ENCODE measurements at places on chromosomes 2 and 18.

DNA sequence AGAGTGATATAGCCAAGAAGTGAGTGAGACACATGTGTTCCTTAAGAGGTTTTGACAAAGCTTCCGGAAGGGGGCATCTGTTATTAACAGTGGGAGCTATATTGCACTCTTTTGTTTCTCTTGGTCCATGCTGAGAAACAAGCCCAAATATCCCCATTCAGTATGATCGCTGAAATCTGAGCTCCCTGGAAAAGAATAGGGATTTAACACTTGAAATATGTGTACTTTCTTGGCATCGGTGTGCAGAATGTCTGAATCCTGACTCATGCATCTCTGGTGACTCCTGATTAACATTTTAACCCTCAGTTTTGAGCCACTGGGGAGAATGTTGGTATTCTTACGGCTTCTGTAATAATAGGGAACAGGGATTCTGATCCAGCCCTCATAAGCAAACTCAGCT is 448.1 kb downstream of the TSN start:
- DNase-seq, result peak; percentile 81

DNA sequence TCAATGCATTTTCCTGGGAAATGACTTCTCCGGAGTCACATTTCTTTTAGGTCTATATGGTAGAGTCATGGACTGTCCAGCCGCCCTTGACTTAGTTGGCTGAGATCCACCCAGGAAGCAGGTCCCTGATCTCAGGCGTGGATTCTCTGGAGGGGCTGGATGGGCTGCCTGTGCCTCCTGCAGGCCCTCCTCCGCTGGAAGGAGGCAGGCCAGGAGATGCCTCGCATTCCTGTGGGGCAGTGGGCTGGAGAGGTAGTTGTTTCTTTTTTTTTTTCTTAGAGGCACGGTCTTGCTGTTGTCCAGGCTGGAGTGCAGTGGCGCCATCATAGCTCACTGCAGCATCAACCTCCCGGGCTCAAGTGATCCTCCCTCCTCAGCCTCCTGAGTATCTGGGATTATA is 129.0 kb upstream of the MYCN start:
- DNase-seq, result peak; percentile 57

DNA sequence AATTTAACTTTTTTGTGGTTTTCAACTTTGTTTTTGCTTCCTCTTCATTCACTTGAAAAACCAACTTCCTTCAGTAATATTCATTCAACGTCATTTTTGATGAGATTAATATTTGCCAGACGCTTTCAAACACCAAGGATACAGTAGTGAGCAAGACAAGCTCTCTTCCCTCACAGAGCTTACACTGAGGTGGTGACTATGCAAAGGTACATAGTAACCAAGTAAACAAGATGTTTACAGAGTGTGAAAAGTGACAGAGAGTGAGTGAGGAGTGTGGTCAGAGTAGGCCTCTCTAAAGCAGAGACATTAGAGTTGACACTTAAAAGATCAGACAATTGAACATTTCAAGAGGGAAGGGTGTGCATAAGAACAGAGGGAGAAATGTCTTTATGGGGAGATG is 155.5 kb downstream of the TMEM247 start:
- DNase-seq, result no peak

DNA sequence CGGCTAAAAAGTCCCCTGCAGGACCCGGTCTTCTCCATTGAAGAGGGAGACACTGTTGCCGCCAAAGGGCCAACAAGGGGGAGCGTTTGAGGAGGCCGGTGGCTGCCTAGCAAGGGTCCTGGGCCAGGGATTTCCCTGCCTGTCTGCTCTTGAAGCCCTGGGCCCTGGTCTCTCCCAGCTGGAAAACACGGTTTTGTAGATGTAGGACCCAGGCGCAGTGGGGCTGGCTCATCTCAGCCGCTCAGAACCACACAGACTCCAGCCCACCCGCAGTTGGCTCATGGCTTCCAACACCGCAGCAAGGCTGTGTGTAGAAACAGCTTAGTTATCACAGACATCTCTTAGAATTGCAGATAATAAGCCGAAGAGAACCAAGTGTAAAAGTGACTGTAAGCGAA is 57.1 kb upstream of the TWIST2 start:
- DNase-seq, result no peak

DNA sequence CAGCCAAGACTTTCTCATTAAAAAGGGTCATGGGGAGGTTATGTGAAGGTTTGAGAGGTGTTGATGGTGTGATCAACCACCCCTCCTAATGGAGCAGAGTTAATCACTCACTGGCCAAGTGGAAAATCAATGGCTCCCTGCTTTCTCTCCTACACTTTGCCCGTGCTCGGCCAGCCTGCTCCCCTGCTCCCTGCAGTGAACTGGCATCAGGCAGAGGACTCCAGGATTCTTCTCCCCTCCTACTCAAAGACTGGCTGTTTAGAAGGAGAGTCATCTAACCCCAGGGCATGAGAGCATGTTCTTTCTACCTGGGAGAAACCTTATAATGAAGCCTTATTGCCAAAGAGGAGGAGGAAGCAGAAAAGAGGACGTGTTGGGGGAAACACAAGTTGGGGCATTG is 74.9 kb downstream of the SGPP2 start:
- DNase-seq, result no peak

DNA sequence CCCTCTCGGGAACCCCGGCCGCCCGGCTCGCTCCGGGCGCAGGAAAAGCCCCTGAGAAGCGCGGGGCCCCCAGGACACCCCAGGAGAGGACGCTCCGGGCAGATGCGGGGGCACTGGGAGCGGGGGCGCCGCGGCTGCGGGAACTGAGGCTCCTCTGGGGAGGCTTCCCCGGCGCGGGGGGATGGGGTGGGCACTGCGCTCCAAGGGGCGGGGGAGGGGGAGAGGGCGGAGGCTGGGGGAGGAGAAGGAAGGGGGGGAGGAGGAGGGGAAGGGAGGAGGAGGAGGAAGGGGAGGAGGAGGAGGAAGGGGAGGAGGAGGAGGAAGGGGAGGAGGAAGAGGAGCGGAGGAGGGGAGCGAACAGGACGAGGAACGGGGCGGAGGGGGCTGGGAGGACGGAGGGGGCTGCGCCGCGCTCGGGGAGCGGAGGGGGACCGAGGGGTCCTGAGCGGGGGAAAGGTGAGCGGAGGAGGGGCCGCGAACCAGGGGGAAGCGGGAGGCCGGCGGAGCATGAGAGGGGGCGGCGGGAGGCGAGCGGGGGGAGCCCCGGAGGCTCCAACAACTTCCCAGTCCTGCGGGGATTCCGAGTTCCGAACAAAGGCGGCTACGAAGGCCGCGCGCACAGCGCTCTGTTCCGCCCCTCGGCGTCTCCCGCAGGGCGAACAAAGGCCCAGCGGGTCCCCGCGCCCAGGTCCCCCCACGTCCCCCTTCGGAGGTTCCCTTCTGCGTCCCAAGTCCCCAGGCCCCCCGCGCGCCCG is 742 bp downstream of the PXDN start:
- no peak for DNase-seq

- no peak for DNase-seq
These were observed 12.7 kb downstream of the FAM110C start for GRCh38 chr2:33620-34019.

DNA sequence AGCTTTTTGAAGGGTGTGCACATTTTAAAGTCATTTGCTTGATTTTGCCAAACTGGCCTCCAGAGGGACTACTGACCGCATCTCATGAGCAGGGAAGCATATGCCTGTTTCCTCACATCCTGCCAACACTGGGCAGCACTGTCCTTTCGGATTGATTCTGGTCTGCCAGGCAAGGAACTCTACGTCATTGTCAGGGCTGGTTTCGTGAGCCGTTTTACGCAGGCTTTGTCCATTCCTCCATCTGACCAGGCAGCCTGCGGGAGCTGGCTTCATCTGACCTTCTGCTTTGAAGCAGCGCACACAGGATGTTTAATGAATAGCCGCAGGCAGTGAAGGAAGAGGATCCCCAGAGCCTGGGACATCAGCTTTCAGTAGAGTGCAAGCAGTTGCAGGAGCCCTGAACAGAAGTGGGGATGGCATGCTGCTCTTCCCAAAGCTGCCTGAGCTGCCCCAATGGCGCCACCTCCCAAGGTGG is 46.3 kb upstream of the SEMA4C start:
- DNase-seq, result no peak

DNA sequence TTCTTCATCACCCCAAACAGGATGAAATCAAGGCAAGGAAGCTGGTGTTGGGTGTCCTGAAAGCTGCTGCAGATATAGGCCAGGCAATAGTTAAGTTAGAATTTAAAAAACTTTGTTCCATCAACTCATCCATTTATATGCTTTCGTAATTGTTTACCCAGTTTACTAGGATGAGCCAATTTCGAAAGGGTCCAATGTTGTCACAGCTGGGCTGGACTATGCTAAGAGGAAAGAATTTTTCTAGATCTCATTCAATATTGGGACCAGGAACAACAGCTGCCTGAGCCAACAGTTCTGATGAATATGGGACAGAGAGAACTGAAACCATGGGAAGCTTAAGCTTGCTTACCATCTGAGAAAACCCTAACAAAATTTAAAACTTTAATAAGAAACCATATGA is 21.6 kb upstream of the SP3 start:
- no peak for DNase-seq

DNA sequence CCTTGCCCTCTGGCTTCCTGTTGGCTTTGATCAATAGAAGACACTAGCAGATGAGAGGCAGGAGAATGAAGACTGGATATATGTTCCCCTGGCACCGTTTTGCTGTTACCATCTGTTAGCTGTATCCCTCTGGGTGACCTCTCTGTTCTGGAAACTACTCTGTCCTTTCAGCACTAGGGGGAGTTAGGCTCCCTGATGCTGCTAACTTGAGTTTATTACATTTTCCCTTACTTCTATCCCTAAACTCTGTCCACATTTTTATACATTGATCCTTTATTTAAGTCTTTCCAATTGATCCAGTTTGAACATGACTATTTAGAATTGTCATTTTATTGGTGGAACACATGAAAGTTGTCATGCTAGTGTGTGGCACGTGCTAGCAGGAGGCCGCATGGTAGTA is 1014.3 kb upstream of the CDH2 start:
- DNase-seq, result no peak

DNA sequence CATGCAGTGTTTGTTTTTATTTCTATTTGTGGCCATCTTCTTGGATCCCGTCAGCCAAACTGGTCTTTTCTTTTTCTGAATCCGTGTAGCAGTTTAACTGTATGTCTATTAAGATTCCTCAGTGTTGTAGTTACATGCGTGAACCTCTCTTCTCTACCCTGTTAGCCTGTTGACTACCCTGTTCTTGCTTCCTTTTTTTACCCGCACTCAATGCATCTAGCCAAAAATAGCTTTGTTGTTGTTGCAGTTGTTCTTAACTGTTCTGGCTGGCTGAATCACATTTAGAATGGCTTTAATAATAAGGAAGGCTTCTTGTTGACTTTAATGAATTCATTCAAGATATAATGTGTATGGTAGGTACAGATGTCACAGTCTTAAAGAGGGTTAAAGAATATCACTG is 137.1 kb downstream of the LCLAT1 start:
- DNase-seq, result no peak

DNA sequence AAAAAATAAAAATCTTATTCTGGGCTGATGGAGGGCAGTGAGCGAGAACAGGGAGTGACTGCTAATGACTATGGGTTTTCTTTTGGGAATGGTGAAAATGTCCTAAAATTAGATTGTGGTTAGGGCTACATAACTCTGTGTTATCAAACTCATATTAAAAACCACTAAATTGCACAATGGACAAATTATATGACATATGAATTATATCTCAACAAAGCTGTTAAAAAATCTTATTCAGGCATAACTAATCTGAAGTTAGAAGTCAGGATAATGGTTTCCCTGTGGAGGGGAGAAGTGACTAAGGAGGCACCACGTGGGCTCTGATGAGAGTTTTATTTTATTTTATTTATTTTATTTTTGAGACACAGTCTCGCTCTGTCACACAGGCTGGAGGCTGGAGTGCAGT is 32.1 kb upstream of the DPP4 start:
- DNase-seq, result no peak

DNA sequence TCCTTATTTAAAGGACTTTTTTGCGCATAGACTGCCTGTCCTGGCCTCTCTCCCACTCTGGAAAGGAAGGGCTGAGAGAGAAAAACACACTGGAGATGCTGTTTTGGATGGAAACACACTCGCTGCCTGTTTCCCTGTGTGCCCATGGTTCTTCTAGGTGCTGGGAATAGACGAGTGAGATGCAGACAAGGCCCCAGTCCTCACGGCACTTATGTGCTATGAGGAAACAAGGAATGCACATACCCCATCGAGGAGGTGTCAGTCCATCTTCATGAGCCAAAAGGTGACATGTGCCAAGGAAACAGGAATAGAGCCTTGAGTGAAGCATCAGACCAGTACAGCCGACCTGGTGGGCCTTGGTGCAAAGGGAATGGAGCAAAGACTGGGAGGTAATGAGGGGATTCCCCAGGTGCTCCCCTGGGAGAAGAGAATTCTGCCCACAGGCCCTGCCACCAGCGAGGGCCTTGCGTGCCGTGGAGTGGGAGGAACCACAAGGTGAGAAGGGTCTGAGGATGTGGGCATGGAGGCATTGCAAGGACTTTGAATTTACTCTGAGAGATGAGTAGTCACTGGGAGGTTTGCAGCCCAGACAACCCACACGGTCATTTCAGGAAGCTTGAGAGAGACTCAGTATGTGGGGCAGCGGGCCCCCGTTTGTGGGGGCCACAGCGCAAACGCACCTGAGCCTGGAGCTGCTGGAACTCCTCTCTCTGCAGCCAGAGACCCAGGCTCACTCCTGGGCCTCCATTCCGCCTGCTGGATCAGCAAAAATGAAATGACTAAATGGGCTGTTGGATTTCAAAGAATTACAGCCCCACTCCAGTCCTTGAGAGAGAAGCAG is 197.5 kb upstream of the COPS8 start:
- no peak for DNase-seq

DNA sequence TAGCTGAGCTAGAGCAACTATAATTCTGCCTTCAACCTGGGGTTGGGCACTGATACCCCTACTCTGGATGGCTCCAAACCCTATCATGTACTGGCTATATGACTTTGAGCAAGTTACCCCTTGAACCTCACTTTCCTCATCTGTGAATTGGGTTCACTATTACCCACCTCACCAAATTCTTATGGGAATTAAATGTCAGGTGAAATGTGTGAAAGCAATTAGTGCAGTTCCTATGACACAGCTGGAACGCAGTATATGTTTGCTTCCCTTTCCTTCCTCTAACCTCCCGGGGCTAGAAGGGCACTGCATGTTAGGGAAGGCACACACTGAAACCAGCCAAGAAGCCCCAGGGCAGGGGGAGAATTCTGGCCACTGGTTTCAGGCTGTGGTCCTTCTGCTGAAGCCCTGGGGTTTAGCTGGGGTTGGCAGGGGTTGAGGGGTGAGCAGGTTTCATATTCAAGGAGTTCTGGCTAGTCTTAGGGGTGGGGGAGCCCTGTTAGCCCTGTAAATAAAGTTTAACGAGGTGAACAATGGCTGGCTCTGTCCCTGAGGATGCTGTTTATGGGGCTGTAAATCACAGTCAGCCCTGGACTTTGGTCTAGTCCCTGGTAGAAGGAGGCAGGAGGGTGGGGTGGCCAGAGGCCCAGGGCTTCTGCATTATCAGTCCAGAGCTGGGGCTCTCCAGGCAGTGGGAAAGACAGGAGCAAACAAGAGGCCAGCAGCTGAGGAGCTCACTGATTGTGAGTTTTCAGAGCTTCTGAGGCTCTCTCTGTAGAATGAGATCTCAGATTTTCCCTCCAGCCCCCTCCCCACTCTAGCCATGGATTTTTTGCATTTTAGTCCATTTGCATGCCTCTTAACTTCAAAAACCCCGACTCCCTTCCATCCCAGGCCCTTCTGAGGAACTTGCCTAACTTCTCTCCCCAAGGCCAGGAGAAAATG is 8.0 kb downstream of the PKDCC start:
- DNase-seq, result no peak

- DNase-seq, result no peak
These were observed 753.2 kb downstream of the ADCYAP1 start for GRCh38 chr18:1657876-1658275.

- peak; percentile 35 for DNase-seq
These were observed 21.3 kb downstream of the NOL10 start for GRCh38 chr2:10668402-10669012.

- no peak for DNase-seq
These were observed 209.4 kb downstream of the SP3 start for GRCh38 chr2:173755798-173756197.

Data from urothelium cell line (cell line).